ENCODE measurements at places on chromosomes 5 and 9.

DNA sequence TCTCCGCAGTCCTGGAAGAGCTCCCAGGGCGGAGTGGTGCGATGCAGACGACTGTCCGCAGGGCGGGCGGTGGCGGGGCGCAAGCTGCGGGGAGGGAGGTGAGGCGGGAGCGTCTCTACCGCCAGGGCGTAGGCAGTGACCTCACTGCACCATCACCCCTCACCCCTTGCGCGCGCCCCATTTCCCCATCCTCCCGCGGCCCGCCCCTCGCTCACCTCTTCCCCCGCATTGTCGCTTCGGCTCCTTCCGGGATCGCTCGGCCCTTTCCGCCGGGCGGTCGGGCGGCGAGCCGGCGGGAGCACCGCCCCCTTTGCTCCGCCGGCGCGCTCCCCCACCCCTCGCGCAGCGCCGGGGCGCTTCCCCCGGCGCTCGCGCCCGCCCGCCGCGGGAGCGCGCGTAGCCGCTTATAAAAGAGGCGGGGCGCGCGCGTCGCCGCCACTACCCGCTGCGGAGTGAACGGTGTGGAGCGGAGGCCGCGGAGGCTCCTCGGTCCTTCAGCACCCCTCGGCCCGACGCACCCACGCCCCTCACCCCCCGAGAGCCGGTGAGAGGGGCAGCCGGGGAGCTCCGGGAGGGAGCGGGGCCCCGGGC lies at the start of gene SPTAN1:
TSS of gene SPTAN1 (plus strand) at position 435 of the 591 bp plus-strand sequence. CDS start 14,154 bp downstream, outside the sequence.
- DNase-seq: peak; percentile 93

DNA sequence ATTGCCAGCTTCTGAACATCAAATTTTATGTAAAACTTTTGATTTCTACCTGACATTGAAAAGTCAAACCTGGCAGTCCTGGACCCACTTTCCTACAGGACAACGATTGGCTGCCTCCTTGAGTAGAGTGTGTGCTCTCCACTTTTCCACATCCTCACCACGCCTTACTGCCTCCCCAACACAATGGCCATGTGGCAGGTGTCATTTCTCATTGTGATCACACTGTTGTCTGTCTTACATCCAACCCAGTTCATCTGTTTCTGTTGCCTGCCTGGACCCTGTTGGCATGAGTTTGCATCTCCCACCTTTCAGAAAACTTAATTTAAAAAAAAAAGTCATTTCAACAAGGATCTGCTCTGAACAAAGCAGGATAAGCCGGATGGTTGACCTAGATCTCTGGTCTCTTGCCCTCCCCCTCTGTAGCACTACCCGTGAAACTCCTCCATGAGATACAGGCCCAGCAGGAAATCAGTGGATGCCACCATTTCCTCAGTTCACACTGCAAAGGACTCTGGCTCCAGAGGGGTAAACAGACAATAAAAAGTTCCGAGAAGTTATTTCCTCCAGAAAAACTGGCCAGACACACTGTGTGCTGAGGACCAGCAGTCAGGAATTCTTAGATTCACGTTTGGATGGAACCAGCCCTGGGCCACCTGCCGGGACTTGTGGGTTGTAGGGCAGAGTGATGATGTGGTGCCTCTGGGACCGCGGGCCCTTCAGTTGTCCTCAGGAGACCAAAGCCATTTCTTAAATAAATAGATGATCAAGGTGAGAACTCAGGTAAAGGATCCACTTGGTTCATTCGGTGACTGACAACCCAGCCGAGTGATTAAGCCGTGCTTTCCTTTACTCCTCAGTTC lies 48.6 kb downstream of the AMBP start:
- DNase-seq: no peak

DNA sequence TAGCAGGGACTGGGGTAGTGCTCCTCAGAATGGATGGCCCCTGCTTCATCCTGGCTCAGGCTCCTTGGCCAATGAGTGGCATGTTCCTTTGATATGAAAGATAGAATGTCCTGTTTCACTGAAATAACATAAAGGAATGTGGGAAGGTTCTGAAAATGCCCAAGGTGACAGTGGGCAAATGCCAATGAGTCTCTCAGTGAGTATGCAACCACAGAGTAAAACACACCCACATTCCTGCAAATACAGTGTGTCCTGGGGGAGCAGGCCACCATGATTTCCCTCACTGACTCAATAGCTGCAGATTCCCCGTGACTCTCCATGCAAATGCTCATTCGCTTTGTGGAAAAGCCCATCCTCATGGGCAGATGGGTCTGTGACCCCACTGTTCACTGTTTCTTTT lies 36.4 kb downstream of the ZNF366 start:
- DNase-seq: no peak

DNA sequence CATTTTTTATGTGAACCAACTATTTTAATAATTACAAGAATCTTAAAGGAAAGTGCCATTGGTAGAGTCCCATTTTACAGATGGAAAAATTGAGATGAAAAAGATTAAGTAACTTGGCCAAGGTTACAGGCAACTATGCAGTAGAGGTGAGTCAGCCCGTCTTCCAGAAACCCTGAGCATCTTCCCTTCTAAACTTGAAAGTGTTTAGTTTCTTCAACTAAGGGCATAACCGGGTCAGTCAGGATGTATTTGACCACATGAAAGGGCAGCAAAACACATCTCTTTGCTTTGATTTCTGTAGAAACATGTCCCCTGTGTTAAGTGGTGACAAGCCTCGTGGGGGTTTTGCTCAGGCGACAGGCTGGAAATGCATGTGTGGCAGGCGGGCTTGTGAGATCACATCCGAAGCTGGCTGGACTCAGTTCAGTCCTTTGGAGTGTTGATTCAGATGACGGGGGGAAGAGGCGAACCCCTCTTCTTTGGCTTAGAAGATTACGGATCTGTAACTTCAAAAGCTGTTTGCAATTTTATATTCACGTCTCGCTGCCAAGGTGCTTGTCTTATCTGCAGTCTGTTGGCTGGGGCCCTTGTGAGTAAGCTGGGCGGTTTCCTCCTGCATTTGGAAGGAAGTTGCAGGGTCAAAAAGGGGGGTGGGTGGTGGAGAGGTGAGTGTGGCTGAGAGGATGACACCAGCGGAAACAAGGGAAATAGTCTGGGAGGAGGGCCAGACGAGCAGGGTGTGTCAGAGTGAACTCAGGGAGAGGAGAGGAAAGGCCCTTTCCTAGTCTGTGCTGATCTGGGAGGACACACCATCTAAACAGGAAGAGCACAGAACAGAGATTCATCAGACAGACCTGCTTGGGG lies 78.9 kb upstream of the RPS23 start:
- no peak for DNase-seq

DNA sequence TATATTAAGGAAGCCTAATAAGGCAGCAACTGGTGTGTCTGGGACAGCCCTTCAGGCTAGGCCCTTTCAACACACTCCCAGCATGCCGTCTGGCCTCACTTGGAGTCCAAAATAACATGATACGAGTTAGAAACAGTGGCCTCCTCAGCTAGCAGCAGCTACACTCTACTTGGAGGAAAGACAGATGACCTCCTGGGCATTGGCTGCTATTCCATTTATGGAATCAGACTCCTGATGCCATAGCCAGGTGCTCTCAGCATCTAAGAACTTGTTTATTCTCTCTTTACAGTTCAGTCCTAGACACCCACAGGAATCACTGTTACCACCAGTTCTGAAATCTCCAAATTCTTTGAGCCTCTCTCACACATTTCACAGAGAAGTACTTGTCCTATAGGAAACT lies 31.8 kb downstream of the RUSC2 start:
- no peak for DNase-seq

DNA sequence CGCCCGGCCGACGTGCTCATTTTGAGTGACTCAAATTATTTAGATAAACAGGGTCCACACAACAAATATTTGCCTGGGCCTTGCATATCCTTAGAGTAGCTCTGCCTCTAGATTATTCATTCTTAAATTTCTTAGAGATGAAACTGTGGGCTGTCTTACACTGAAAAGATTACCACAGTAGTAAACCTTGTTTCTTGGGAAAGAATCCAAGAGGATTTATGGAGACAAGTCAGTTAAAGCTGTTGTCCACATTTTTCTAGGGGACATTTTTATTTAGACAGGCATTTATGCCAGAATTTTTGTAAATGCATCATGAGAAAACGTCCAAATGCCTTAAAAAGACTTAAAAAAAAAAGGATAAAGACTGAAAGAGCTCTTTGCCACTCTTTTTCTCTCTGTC lies 32.6 kb upstream of the RANBP3L start:
- no peak for DNase-seq

GRCh38 chr9:69637817-69638200 lies 34.4 kb downstream of the APBA1 start:
- no peak for DNase-seq
